NCI-H510A (cell line): ENCODE measurements at places on chromosomes 12 and 14.

GRCh38 chr12:123389560-123390351 lies 5.8 kb downstream of the KMT5A start:
- peak; percentile 34 for DNase-seq

GRCh38 chr12:26188641-26189040 lies 6.7 kb upstream of the SSPN start:
- DNase-seq, result no peak

DNA sequence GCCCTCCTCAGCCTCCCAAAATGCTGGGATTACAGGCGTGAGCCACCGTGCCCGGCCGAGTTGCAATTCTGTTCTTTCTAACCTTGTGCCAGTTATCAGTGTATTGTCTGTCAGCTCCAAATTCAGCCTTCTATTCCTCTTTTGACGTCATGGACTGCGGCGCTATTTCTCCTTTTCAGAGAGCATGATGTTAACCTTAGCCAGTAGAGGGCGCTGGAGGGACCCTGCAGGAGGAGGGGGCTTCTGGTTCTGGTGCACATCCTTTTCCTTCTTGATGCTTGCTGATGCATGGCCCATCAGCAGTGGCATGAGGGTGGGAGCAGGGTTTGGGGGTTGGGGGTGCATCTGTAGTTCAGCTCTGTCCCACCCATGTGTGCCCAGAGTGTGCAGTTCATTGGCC lies 179.3 kb upstream of the RMST start:
- no peak for DNase-seq

DNA sequence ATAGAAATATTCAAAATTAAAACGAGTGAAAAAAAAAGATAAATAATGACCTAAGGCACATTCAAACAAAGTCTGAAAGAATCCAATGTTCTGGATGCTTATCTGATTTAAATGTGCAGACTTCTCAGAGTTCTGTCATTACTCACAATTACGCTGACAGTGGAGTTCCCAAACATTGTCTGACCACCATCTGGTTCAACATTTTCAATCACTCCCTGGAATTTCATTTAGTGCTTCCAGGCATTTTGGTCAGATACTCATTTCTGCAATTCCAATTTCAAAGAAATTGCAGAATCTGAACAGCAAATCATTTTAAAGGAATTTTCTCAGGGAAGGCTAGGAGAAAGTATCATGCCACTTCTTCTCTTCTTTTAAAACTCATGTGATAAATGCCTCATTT lies 398.2 kb upstream of the PDE3A start:
- no peak for DNase-seq

DNA sequence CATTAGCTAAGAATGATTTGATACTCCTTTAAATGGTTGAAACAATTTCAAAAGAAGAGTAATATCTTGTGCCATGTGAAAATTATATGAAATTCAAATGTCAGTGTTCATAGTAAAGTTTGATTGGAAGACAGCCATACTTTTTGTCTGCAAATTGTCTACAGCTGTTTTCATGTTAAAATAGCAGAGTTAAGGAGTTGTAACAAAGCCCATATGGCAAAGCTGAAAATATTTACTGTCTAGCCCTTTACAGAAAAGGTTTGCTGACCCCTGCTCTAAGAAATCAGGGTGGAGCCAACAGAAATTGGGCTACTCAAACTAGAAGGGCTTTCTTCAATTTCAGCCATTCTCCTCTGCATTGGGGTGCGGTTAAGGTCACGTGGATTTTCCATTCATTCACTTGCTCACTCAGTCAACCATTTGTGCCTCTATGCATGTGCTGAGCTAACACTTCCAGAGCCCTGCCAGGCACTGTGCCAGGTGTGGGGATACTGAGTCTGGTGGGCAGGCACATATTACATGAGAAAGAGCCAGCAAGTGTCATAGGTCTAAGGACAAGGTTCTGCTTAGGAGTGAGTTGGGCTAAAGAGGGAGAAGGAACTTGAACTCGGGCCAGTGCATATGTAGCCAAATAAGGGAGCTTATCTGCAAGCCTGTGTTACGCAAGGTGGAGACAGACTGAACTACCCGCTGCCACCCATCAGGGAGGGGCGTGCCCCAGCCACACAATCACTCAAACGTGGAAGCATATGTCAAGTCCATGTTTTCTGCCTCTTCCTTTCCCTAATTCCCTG lies 139.8 kb upstream of the NOS1 start:
- DNase-seq, result no peak

GRCh38 chr14:29061702-29062101 lies 295.1 kb downstream of the FOXG1 start:
- no peak for DNase-seq

- DNase-seq, result peak; percentile 83
Measured at GRCh38 chr12:6372403-6373003, 2.9 kb downstream of the SCNN1A start.

DNA sequence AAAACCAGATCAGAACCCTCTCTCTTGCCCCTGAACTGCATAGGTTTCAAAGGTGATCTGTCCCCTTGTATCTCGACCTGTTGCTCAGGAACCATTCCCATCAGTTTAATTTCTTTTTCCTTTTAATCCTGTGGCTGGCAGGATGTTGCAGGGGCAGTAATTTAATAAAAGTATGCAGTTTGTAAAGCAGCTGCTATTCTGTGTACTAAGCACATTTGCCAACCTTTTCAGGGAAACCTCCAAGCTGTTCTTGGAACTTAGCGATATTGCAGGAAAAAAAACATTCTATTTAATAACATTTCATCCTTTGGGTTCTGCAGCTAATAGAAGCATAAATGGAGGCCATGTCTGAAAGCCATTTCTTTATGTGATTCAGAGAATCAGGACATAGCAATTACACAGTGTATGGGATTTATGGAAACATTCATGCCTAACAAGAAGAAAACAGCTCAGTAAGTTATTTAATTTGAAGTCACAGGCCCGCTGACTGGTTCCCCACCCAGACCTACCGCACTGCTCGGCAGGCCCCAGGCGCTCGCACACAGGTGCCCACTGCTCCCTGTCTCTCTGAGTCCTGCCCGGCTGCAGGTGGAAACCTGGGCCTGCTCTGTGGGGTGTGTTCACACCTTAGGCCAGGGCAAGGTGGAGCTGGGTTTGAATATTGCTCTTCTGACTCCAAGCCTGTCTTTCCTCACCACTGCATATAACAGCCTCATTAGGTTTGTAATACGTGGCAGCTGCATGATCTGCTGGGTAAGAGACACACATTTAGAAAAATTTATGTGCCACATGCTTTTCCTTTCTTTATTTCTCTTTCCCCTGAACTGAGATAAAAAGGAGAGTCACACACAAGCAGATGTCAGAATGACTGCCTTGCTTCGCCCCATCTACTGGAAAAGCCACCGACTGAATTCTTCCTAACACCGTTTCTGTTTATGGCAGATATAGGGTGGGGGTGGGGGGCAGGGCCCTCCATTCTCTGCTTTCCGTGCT lies 119.7 kb downstream of the SLC25A47 start:
- DNase-seq, result no peak

- DNase-seq, result no peak
Measured at GRCh38 chr14:39456702-39457250, 24.5 kb upstream of the FBXO33 start.

DNA sequence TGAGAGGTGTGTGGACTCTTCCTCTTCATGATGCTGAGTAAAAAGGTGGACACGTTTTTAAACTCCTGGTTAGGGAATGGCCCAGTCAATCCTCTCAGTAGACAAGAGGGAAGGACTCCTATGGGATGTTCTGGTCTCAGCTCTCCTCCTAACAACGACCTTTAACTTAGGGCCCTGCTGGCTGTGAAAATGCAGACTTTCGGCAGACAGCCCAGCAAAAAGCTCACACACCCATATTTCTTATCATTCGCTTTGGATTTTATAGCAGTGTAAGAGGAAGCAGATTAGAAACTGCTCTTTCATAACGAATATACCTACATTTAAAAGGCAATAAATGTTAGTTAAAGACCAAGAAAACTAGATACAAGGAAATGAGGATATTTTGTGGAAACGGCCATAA lies 18.0 kb upstream of the YARS2 start:
- DNase-seq, result no peak

DNA sequence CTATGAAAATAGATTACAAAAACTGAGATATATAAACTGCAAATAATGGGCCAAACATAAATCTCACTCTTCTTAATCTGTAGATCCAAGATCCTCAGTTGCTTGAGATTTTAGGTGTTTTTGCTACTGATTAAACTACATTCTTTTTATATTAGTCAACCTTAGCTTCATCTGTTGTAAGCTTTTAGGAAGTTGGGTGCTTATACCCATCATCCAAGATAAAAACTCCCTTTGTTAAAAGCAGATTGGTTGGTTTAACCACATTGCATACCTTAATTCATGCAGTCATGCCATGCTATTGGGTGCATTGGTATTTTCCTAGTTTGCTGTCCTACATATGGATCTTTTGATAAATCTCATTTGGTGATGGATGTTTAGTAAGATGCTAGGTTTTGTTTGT lies 46.2 kb upstream of the DIP2B start:
- DNase-seq, result no peak

GRCh38 chr12:110279566-110280375 lies 1.3 kb upstream of the ATP2A2 start:
- DNase-seq, result no peak

DNA sequence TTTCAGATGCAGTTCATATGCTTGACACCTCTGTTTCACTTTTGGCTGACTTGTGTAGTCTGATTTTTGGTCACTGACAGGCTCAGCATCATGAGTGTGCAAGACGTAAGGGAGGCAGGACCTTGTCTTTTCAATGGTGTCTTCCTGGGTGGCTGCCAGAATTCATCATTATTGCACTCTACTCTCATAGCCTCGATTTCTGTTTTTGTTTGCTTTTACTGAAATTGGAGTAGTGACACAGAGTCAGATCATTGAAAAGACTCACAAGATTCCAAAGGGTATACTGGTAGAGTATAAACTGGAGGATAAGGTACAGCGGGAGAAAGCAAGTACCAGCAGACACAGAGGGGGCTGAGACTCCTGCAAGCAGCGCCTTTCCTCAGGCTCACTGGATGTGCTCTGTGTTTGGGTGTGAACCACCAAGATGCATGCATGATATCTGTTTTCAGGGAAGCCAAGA lies 126.3 kb upstream of the FGD4 start:
- no peak for DNase-seq

DNA sequence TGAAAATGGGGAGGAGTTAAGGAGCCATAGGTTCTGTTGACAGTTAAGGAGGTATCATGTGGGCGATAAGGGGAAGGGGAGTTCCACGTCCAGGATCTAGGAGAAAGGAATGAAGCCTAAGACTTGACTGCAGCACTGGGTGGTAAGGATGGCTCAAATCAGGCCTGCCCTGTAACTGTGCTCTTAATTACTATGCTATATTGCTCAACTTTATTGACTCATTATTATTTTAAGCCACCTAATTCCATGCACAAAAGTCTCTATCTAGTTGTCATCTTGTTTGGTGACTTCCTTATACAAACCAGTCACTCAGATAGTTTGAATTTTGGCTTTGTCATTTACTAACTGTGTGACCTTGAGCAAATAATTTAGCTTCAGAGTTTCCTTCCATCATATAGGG lies 242.1 kb upstream of the ARHGAP5 start:
- DNase-seq, result no peak

- no peak for DNase-seq
Measured at GRCh38 chr14:93954900-93955849, 21.2 kb downstream of the ASB2 start.

GRCh38 chr14:70289138-70289537 lies 70.3 kb downstream of the COX16 start:
- no peak for DNase-seq

GRCh38 chr12:46472893-46473633 lies 100.5 kb upstream of the SLC38A2 start:
- DNase-seq, result no peak

- no peak for DNase-seq
Measured at GRCh38 chr12:98352218-98352811, 163.1 kb upstream of the TMPO start.
